RWPE1 (cell line): ENCODE measurements at places on chromosomes 13 and 19.

DNA sequence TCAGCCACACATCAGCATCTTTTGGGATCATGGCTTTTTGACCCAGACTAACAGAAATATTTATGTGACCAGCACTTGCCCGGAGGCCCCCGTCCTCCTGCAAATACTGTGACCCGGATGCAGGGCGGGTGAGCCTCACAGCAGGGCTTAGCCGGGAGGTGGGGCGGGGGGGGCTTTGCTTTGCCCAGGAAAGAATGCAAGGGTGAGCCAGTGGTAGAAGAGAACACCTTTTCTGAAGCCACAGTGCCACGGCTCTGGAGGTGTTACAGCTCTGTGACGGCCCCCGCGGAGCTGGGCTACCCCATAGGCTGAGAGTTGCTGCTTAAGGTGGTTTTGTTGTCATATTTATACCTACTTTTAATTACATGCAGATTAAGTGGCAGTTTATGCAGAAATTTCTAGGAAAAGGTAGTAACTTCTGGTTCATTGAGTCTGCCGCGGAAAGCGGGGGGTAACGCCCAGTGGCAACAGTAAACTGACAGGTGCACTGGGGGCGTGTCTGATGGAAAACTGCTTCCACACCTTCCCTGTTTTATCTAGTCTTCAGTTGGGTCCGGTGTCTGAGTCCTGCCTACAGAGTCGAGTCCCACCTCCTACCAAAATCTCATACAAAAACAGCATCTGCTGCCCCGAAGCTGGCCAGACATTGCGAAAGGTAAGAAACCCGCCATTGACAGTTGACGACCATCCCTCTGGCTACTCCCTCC is 187.9 kb downstream of the TEX29 start:
- DNase-seq = no peak

GRCh38 chr19:14393329-14393728 is 12.1 kb downstream of the ADGRE5 start:
- DNase-seq = no peak

- peak; percentile 38 for DNase-seq
Measured at GRCh38 chr19:30669329-30670010, 297.3 kb downstream of the ZNF536 start.

- DNase-seq = no peak
Measured at GRCh38 chr13:106003651-106004050, 531.8 kb downstream of the EFNB2 start.

- peak; percentile 93 for DNase-seq
Measured at GRCh38 chr13:45167611-45168554, 33.0 kb downstream of the KCTD4 start.

GRCh38 chr13:24159357-24159756 is 1.2 kb upstream of the SPATA13 start:
- DNase-seq = no peak

GRCh38 chr13:40056898-40057619 is 401.6 kb downstream of the COG6 start:
- no peak for DNase-seq

DNA sequence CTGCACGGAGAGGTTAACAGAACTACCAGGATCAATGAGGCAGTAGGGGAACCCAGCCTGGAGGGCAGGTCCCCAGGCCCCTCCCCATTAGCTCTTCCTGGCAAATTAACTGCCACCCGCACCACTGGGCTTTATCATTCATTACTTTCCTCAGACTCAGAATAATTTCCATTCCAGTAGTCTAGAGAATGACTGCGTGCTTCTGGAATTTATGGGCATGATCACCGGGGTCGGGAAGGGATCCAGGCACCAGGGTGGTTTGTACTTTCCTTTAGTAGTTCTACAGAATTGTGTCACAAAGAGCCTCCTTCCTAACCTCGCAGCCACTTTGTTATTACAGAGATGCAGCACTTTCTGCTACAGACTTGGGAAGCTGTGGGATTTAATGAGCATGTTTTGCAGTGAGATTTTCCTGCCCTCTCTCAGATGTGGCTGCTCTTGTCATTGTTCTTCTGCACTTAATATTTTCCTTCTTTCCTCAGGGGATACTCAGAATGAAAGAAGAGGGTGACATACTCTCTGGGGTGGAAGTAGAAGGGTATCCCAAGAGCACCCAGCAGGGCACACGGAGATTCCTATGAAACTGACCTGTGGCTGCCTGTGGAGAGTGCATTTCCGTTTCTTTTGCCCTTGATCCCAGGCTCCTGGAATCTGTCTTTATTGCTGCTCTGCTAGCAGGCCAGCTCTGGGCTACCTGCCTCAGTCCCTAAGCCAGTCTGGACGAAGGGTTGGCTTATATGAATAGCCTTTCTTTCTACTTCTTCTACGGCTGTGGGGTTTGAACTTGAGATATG is 285.0 kb upstream of the SLC10A2 start:
- peak; percentile 8 for DNase-seq

DNA sequence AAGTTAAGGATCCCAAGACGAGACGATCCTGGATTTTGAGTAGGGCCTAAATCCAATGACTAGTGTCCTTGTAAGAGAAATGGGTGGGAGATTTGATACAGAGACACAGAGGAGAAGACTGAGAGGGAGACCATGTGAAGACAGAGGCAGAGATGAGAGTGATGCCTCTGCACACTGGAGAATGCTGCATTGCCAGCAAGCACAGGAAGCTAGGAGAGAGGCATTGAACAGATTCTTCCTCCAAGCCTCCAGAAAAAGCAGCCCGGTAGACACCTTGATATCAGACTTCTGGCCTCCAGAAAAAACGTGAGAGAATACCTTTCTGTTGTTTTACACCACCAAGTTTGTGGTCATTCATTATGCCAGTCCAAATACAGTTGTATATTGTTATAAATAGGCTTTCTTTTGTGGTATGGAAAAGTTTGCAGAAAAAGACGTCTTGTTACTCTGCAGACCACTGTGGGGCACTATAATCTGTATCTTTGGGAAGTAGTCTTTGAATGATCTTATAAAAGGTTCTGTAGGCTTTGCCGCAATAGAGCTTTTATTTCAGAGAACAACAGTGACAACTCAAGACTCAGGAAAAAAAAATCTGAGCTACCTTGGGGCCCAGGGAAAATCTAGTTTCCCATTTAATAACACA is 17.9 kb upstream of the RFC3 start:
- DNase-seq = peak; percentile 10
